ENCODE measurements at places on chromosomes 3 and 15.

GRCh38 chr3:150388498-150389418, 19.3 kb upstream of the TSC22D2 start:
- ATAC-seq = no peak

- ATAC-seq = no peak
Measured at GRCh38 chr15:26066896-26067295, 203.8 kb upstream of the ATP10A start.

GRCh38 chr15:98647026-98647773, 1.1 kb upstream of the IGF1R start:
- ATAC-seq = peak; percentile 55

GRCh38 chr15:39710681-39711080, 72.0 kb downstream of the FSIP1 start:
- ATAC-seq = no peak

GRCh38 chr15:32838820-32839219, 121.0 kb downstream of the GREM1 start:
- ATAC-seq = no peak

GRCh38 chr3:194671511-194671899, 486 bp downstream of the LSG1 start:
- ATAC-seq = no peak

GRCh38 chr3:24519368-24520100, 24.9 kb upstream of the THRB start:
- ATAC-seq = no peak

GRCh38 chr15:42137461-42138261, 18.8 kb downstream of the PLA2G4F start:
- peak; percentile 48 for ATAC-seq

DNA sequence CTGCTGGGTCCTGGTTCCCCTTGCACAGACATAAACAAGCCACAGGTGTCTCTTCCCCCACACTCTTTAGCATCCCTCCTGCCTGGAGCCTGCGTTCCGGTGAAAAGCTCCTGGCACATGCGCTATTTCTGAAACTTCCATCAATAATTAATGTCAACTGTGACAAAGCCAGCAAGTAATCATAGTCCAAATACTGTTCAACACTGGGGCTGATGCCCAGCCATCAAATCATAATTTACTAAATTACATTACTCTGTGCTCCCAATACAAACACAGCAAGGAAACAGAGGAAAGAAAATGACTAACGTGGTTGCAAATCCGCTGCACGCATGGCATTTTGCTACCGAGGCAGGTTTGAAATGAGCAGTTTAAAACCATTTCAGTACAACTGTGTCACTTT, 294.7 kb downstream of the ERC2 start:
- ATAC-seq = no peak

- ATAC-seq = no peak
Measured at GRCh38 chr3:187005827-187006481, 75.6 kb downstream of the ST6GAL1 start.

DNA sequence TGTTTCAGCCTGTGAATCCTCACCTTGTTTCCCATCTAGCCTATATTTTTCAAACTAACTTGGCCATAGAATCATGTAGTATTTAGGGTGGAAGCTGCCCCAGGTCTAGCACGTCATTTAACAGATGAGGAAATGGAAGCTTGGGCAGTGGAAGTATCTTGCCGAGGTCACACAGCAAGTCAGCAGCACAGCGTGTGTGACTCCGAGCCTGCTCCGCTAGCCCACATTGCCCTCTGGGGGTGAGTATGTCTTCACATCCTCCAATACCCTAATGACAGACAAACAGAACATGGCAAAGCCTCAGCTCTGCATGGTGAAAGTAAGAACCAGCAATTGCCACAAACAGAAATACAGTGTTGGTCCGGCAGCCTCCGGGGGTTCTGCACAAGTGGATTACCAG, 2.2 kb upstream of the CCR5 start:
- peak; percentile 29 for ATAC-seq

DNA sequence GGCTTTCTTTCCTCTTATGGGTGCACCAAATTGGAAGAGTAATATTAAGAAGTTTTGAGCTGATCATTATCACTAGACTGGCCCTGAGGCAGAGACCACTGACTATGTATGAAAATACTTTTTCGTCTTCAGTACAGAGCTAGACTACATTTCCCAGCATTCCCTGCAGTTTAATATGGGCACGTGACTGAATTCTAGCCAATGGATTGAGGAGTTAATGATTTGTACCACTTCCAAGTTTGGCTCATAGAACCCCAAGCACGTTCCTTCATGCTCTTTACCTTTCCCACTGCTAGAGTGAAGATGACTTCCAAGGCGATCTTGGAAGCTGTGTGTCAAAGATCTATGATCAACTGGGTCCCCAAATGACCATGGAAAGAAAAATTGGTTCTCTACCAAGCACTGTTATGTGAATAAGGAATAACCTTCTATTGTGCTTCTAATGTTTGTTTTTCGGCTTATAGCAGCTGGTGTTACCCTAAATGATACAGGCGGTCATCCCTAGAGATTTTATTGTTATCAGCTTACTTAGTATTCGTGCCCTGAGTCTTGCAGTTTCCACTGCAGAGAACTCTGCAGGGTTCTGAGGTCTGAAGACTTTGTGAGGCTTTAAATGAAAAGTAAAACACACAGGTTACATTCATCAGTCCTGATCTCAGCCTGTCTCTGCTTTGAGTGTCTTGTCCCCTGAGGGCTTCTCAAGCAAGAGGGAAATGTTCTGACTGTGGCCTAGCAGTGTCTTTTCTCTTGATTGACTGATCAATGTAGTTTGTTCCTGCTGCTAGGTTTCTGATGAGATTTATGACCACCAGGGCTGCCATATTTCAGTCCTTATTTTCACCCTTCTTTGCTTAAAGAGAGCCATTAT, 486.8 kb downstream of the PDCD6IP start:
- no peak for ATAC-seq

DNA sequence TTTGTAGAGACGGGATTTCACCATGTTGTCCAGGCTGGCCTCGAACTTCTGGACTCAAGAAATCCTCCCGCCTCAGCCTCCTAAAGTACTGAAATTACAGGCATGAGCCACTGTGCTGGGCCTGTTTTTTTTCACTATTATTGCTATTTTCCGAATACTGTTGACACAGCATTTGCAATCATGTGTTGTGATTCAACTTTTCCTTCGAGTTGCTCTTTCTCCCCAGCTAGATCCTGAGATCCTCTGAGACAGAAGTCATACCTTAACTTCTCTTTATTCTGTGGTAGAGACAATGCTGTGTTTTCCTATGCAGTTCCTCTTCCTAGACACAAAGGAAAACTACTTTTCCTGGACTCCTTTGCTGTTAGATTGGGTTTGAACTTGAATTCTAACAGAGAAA, 46.4 kb upstream of the USP3 start:
- no peak for ATAC-seq

- no peak for ATAC-seq
Measured at GRCh38 chr15:90294601-90295269, 29.3 kb downstream of the NGRN start.

DNA sequence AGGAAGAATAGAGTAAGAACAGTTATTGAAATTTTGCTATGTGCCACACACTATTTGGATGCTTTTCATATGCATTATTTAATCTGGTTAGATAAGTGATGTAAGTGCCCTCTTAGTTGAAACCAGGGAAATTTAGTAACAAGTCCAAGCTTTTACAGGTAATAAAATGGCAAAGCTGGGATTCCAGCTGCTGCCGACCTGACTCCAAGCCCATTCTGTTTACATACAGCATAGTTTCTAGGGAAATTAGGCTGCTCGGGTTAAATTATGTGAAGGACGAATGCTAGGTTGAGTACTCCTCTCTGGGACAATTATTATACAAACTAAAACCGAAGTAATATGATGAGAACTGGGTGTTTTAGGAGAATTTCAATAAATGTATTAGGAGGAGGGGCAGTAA, 38.7 kb upstream of the FAH start:
- ATAC-seq = no peak

DNA sequence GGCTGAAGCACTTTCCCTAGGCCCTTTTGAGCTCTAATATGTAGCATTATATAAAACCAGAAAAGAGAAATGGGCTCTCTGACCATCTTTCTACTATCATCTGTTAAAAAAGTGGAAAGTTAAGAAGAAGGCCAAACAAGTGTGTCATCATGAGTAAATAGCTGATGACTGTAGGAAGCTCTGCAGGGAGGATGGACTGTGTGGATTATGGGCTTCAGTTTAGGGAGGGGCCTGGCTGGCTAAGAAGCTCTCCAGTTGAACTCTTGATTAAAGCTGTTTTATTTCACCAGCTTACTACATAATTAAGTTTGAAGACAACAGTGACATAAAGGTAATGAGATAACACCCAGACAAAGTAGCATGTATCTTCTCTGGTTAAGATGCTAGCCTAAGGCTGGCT, 30.6 kb downstream of the INTS14 start:
- ATAC-seq = no peak

GRCh38 chr3:50436114-50436674, 67.2 kb downstream of the CACNA2D2 start:
- ATAC-seq = peak; percentile 92

GRCh38 chr15:27328608-27329007, 357.6 kb downstream of the GABRG3 start:
- ATAC-seq = no peak

DNA sequence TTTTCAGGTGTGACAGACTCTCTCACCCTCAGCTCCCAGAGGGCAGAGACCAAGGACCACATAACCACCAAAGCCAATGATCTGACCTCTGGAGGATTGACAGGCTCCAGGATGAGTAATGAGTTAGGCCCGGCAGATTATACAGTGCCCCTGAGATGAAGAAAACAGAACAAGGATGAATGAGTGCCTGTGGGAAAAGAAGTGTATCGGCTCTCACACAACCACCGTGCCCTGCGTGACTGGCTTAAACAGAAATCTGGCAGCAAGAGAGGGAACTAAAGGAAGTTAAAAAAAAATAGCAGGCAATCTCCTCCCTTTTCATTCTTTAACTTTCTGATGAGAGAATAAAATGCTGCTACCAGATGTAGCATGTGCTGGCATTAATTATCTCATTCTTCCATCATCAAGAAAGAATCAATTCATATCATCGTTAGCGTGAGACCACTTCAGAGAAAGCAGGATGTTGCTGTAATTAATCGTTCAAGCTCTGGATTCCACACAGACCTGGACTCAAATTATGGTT, 227.5 kb upstream of the COL8A1 start:
- no peak for ATAC-seq

DNA sequence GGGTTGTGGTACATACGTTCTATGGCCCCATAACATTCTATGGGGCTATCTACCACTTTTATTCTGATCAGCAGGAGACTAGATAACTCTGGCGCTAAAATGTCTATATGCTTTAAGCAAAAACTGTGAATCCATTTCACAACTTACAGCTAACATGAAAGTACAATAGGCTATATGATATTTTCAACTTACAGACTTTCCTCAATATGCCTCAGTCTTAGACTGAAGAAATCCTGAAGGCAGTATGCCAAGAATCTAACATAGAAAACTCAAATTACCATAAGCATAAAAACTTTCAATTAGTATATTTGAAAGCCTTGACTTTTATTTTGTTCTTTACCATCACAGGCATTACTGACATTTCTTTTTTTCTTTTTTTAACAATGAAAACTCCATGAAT, 81.4 kb downstream of the CBLB start:
- ATAC-seq = no peak

GRCh38 chr15:29430124-29430523, 160.5 kb upstream of the NSMCE3 start:
- no peak for ATAC-seq

DNA sequence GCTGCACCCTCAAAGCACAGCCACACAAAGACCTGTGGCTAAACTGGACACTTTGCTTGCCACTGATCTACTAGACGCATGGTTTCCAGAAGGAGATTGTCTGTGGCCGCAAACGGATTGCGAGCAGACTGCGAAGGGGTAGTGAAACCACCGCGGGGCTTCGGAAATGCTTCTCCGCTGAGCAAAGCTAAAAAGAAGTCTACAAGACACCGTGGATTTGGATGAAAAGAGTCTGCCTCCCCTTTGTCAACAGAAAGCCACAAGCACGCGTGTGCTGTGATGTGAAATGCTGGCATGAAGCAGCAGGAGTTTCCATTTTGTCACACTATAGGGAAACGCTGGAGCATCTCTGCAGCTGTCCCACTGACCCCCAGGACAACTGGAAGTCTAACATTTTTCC, 63.0 kb downstream of the TMEM44 start:
- ATAC-seq = no peak

DNA sequence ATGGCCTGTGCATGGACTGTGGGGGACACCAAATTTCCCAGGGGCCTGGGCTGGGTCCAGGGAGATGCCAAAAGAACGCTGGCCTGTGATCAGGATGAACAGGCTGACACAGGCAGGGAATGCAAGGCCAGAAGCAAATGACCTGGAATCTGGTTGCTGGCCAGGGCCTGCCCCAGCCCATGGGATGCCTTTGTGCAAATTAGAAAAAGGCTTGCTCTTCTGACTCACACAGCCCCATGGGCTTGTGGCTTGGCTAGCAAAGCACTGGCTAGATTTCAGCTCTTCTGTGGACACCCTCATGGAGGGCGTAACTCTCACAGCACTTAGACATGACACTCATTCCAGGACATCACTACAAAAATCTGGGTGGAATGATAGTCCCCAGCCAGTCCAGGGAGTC, 356.0 kb downstream of the SHQ1 start:
- no peak for ATAC-seq

GRCh38 chr3:127041264-127041820, 58.4 kb downstream of the PLXNA1 start:
- no peak for ATAC-seq

DNA sequence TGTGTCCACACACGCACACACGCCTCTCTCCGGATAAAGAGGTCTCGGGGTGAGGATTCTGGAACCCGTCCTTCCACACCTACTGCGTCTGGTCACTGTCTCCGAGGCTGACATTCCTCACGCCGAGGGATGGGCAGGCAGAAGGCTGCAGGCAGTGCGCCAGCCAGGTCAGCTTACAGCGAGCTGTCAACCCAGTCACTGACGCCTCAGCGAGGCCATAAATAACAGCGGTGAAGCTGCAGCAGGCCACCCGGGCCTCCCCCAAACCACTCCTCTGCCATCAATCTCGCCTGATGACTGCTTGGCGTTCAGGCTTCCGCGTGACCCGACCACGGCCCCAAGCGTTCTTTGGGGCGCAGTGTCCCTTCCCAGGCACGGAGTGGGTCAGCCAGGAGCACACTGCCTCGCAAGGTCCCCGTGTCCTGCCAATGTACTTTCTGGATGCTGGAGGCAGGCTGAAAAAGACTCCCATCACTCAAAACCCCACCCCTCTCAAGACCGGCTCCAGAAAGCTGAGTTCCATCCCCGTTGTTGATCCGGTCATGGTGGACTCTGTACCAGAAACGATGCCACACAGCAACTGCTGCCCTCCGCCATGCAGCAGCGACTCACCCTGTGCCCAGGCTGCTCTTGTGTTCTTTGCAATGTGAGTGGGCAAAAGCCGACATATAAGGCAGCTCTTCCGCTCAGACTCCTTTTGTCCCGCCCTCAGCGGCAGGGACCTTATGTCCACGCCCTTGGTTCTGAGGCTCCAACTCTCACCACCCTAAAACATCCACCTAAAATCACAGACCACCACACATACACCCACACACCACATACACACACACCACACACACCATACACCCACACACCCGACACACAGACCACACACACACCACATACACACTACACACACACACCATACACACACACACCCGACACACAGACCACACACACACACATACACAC, 27.1 kb downstream of the CPN2 start:
- ATAC-seq = peak; percentile 69

All from activated T-helper 17 cell treated with anti-CD3 and anti-CD28 coated beads, Interleukin-2, amount 50 U/mL, for 72 hours (primary cell).